Left renal cortex interstitium (tissue), 4 donors: ENCODE measurements at places on chromosomes 11 and 22.

DNA sequence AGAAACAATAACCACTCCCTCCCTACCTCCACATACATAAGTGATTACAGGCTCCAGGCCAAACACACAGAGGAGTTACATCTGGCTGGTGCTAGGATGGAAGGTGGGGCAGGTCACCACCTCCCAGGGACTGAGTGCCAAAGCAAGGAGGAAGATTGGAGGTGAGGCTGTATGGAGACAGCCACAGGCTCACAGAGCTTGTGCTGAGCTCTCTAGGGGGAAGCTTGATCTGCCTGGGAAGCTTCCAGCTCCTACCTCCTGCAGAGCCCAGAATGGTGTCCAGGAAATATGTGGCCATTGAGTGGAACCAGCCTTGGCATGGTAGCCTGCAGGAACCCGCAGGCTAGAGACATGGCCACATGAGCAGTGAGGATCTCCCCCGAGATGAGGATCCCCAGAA is 3.6 kb upstream of the MED15 start:
- no peak for DNase-seq

- DNase-seq: no peak
These were observed 35.3 kb downstream of the PPM1F start for GRCh38 chr22:21917181-21917958.

DNA sequence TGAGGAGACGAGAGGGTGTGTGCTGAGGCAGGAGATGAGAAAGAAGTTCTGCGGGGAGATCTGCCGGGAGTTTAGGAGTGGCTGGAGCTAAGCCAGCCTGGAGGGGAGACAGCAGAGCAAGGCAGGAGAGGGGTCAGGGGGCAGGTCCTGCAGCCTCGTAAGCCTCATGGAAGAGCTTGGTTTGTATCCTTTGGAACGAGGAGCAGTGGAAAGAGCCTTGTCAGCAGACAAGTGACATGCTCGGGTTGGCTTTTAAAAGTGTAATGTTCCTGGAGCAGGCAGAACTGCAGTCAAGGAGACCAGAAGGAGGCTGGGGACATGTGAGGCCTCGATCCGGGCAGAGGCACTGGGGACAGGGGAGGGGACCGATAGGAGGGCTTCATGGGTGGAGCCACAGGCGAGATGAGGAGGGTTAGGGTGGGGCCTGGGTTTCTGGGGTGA is 21.4 kb upstream of the TUB start:
- DNase-seq: no peak

GRCh38 chr22:22180738-22181285 is 63.8 kb upstream of the VPREB1 start:
- no peak for DNase-seq
